Mucosa of descending colon (tissue), 3 donors: ENCODE measurements at places on chromosomes 7 and 10. TPM values are rescaled to one million over a fixed set of nuclear protein-coding genes. Genes with fewer than 3 reads are reported as not detected.
A peak's percentile ranks its signal among the peaks of the same experiment; 100 is the strongest.

Gene ARHGAP22
- total RNA-seq = 5.9 TPM

DNA sequence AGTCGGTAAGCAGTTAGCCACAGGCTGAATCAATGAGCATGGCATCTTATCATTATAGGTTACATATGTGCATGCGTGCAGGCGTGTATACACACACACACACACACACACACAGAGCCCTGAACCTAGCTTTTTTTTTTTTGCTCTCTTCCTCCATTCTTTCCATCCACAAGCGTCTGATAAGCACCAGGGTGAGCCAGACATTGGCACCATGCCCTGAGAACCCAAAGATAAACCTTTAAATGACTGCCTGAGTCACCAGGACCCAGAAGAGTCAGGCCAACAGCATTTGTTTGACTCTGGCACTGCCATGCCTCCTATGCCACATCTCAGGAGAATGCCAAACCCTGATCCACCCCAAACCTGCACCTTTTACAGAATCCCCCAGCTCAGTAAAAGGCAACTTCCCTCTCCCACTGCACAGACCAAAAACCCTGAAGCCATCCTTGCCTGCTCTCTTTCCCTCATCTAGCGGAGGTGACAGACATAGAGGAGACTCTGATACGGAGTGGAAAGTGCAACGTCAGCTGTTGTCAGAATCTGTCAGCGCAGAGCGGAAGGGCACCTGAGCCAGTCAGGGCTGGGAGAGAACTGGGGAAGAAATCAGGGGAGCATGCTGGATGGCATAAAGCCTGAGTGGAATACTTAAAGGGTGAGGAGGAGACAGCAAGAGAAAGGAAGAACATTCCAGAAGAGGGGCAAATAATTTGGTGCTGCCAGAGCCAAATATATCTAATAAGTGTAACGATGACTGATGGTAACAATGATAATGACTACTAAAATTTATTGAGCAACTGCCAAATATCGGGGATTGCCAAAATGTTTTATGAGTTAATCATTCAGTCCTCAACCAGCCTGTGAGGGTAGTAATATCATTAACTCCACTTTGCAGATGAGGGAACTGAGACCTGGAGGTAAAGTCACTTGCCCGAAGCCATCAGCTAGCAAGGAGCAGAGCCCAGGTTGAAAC is 3.2 kb downstream of the PARP12 start:
- peak; percentile 76 for DNase-seq

GRCh38 chr10:104170610-104171254 is 48.8 kb downstream of the SFR1 start:
- no peak for DNase-seq

DNA sequence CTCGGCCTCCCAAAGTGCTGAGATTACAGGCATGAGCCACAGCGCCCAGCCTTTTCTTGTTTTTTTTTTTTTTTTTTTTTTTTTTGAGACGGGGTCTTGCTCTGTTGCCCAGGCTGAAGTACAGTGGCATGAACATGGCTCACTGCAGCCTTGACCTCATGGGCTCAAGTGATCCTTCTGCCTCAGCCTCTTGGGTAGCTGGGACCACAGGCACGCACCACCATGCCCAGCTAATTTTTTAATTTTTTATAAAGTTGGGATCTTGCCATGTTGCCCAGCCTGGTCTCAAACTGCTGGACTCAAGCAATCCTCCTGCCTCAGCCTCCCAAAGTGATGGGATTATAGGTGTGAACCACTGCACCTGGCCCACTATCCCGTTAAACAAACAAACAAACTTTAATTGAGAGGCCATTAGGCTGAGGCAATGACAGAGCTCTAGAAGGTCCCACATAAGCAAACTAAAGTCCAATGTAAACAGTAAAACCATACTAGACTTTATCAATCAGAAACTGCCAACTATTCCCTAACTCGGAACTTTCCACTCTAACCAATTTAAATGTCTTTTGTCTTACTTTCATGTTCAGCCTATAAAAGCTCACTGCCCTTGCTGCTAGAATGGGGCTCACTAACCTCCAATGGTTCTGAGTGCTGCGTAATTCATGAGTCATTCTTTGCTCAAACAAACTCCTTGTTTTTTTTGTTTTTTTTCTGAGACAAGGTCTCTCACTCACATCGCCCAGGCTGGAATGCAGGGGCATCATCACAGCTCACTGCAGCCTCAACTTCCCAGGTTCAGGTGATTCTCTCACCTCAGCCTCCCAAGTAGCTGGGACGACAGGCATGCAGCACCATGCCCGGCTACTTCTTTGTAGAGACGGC is 1.9 kb downstream of the DHX32 start:
- DNase-seq = no peak

Gene TACC2
- total RNA-seq = 97.5 TPM

DNA sequence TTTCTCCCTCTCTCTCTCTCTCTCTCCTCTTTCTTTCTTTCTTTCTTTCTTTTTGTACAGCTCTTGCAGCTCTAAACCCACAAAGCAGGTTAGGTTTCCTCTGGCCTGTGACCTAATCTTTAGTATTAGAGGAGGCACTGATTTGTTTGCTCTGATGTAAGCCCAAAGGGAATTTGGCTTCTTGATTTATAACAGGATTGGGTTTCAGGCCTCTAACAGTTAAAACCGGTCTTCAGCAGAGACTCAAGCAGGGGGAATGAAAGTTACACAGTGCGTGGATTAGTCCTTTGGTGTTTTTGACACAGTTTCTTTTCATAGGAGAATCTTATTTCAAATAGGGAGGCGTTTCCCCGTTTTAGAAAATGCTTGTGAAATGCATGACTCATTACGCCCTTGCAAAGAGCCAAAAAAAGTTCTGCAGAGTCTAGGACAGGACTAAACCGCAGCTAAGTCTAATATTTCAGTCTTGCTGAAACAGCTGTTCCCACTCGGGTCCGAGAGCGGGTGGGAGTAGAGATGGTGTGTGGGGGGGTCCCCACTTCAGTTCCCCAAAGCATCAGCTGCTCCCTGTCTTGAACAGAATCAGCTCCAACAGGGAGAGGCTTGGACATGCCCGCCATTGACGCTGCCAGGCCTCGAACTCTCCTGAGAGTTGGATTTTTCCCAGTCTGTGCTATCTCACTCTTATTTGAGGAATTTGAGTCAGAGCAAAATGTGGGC is 296.5 kb upstream of the PITRM1 start:
- DNase-seq = no peak

DNA sequence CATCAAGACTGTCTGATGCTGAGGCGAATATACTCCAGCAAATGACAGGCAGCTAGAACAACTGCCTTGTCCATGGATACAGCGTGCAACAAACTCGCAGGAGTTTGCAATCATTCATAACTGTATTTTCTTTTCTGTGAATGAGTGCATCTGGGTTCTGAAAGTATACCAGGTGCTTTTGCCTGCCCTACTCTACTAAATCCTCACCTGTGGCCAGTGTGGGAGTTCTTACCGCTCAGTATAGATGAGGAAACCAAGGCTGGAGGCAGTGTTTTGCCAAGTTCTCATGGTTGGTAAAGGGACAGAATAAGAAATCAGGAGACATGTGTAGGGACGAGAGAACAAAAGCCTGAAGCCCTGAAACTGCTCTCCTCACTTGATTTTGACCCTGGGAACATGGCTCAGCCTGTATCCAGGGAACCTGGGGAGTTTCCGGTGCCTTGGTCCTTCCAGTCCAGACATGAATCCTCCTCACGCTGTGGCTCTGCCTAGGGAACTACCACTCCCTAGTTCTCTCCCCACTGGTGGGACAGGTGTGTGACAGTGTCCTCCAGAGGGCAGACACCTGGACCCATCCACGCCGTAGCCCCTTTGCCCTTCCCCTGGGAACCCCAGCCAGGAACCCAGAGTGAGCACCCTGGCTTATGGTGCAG is 142.0 kb downstream of the CDH23 start:
- DNase-seq = no peak

GRCh38 chr7:23393636-23394035 is 76.7 kb downstream of the IGF2BP3 start:
- DNase-seq = no peak

Gene ZNF365
- not detected for total RNA-seq

Gene ATP6V0E2
- 12.7 TPM for total RNA-seq

Gene JAKMIP3
- 0.20 TPM for total RNA-seq

DNA sequence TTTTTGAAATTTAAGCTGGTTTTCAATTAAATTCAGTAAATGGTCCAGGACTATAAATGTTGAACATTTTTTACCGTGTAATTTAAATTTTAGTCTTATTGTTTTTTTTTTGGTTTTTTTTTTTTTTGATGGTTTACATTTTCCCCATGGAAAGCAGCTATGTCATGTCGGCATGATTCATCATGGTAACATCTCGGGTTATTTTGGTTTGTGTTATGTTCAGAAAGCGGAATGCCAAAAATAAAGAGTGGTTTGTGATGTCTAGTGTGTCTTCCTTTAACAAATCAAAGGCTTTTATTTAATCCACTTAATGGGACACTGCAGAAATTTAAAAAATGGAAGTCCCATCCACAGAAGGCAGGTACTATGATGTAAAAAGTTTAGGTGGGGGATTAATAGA is 58.5 kb downstream of the TRUB1 start:
- no peak for DNase-seq

Gene LRRC61
- total RNA-seq = 14.5 TPM

Gene NPC1L1
- 0.12 TPM for total RNA-seq

Gene POT1
- total RNA-seq = 12.1 TPM

DNA sequence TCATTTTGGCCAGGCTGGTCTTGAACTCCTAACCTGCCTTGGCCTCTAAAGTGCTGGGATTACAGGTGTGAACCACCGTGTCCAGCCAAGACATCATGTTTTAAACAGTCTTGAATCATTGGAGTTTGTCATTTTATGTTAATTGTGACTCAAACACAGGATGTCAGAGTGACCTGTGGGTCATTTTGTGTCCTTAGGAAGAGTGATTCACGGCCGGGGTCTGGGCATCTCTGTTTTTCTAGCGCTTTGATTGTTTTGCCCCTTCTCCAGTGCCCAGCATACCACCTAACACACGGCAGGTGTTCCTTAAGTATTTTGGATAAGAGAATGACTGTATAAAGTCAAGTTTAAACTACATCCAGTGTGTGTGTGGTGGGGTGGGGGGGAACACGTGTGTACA is 183.7 kb upstream of the KLF6 start:
- no peak for DNase-seq

DNA sequence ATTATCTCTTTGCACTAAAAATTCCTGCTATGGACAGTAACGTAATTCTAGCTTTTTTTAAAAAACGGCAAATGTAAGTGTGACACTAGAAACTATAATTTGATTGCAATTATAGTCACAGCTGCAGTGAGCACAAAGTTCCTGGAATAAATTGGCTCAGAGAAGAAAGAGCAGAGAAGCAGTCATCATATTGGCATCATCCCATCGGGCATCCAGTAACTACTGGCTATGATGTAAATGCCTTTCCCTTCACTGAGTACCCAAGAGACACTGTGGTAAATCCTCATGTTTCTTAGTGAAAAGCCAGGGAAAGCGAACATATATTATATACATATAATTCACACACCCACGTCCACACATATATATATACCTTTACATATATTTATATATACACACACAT is 43.6 kb downstream of the PIP4K2A start:
- DNase-seq = no peak

Gene PRLHR
- total RNA-seq = not detected

Gene RAB19
- 22.0 TPM for total RNA-seq

Gene TFR2
- total RNA-seq = 1.2 TPM

DNA sequence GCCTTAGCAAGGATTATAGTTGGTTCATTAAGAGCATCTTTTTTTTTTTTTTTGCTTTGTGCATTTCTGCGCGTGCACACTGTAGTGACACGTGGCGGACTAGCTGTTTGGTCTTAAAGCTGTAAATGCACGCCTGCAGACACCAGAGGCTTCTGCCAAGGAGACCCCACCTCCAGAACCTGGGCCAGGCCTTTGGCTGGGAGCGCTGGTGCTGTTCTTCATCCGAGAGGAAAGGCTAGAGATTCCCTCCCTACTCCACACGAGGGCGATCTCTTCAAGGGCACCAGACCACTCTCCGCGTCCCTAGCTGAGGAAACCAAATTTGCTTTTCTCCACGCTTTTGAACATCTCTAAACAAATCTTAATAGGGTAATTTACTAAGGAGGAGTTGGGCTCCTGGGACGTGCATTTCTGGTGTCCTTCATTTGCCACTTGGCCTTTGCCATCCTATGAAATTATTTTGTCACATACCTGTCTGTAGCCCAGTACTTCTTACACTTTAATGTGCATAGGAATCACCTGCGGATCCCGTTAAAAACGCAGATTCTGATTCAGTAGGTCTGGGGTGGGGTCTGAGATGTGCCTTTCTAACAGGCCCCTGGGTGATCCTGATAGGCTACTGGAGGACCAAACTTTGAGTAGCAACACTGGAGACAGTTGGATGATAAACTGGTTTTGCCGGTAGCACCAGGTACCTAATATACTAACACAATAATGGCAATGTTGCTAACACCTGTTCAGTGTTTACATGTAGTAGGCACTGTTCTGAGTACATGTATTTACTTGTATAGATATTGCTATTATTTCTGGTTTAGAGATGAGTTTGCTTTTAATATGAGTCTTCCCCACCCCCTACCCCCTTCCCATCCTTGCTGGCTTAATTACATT is 1.3 kb upstream of the SLC26A5 start:
- no peak for DNase-seq

Gene KCND2
- total RNA-seq = 0.41 TPM

DNA sequence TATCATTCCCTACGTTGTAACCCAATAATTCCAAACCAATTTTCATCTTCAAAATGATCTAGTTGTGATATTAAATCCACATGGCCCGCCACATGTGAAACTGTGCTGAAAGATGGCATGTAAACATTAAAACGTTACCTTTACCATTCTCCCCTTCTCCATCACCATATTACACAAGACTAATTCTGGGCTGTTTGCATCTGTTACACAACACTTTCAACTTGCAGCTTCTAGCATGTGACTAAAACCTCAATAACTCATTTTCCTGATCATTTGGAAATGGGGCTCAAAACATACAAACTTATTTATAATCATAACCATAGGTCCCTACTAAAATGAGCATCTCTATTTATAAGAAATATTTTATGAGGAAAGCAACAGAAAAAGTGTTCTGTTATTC is 4.7 kb downstream of the MTERF1 start:
- no peak for DNase-seq

GRCh38 chr10:84685047-84685660 is 356.8 kb downstream of the CCSER2 start:
- no peak for DNase-seq

GRCh38 chr10:97024168-97025073 is 161.3 kb downstream of the SLIT1 start:
- no peak for DNase-seq

GRCh38 chr7:94405506-94405905 is 10.8 kb downstream of the COL1A2 start:
- no peak for DNase-seq

DNA sequence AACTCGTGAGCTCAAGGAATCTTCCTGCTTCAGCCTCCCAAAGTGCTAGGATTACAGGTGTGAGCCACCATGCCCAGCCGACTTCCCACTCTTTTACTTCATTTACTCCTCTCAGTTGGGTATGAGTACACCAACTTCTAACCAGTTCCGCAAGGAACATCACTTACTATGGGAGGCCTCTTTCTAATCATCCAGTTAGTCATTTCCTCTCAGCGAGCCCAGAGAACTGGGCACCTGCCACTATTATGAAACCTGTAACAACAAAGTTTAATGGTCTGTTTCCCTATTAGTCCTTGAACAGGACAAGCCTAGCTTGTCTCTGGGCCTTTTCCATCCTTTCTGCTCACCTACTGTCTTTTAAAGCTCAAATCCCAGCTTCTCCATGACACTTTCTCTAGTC is 88.8 kb downstream of the DNMBP start:
- peak; percentile 20 for DNase-seq

Gene EN2
- not detected for total RNA-seq
